ENCODE measurements at places on chromosomes 6 and 20.

- no peak for DNase-seq
Measured at GRCh38 chr6:13457577-13457976, 29.8 kb downstream of the GFOD1 start.

- DNase-seq: no peak
Measured at GRCh38 chr6:1872649-1873131, 263.0 kb downstream of the FOXC1 start.

GRCh38 chr6:51502996-51503395 is 584.4 kb downstream of the PKHD1 start:
- DNase-seq: no peak

GRCh38 chr6:47483516-47483852 is 5.9 kb downstream of the CD2AP start:
- no peak for DNase-seq

- no peak for DNase-seq
Measured at GRCh38 chr6:14706378-14706929, 539.4 kb upstream of the JARID2 start.

- DNase-seq: peak; percentile 66
Measured at GRCh38 chr20:62925420-62926228, 681 bp downstream of the DIDO1 start.

- DNase-seq: no peak
Measured at GRCh38 chr6:119890470-119890869, 540.9 kb upstream of the MAN1A1 start.

- DNase-seq: no peak
Measured at GRCh38 chr6:134132494-134133141, 80.2 kb upstream of the SLC2A12 start.

- no peak for DNase-seq
Measured at GRCh38 chr20:46894971-46895905, 595 bp downstream of the EYA2 start.

DNA sequence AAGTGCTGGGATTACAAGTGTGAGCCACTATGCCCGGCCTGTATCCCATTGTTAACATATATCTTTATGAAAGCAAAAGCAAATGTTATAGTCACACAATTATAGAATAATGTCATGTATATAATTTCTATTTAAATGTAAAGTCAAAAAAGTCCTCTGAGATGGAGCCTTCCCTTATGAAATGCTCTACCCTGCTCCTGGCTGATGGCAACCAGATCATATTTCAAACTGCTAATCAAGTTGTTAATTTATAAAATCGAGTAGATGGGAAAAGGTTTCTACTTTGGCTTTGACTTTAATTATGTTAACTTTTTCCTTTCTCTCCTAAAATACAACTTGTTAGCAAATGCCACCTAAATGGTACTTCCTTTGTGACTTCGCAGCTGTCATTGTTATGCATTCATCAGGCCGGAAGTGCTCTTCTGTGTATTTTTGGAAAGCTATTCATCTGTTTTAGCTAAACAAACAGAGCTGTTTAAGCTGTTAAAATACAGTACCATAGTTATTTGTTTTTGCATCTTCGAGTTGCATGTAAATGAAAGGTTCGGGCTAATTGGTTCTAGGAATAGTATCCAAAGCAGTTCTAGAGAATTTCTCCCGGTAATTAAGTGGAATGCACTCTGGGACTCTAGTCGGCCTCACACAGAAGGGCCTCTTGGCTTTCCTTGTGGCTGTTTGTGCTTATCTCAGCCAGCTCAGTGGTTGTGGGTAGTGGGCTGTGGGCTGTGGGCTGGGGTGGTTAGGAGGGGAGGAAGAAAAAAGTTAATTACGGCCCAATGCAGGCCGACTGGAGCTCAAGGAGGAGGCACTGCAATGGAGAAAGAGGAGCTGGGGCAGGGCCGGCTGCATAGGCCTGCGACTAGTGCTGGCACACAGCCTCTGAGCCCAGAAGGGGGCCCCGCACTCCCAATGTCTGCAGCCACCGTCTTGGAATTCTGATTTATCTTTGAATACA is 34.8 kb downstream of the SLC35D3 start:
- DNase-seq: no peak

DNA sequence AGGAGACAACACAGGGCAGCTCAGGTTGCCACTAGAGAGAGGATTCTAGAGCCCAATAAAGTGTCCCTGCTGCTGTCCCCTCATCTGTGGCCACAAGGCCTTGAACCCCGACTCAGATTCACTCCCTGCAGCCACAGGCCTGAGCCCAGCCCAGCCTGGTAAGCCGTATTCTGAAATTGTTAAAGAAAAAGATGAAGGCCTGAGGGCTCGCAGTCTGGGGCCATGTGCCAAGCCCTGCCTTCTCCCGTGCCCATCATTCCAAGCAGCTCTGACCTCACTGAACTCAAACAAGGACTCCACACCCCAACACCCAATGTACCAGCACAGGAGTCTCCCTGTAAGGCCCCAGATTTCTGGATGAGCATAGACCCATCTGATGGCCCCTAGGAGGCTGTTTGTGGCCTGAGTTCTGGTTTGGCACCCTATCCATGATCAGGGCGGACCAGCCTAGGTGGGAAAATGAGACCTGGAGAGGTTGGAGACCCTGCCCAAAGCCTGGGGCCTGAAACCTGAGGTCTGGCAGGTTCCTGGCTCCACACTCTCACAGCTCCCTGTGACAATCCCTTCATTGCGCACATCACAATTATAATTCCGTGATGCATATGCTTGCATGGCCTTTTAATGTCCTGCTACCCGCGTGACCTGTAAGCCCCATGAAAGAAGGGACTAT is 62.0 kb upstream of the TOP1 start:
- no peak for DNase-seq

DNA sequence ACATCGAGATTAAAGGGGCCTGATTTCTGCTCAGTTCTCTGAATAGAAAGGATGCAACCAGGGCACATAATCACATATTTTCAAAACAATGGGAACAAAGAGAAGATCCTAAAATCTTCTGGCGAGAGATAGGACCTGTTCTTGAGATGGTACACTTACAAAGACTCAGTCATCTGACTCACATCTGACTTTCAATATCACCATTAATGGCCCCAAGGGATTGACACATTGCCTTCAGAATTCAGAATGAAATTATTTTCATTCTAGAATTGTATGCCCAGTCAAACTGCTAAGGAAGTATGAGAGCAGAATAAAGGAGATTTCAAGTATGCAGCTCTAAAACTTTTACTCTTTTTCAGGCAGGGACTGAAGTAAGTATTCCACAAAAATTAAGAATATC is 240.7 kb upstream of the POU3F2 start:
- DNase-seq: no peak

- no peak for DNase-seq
Measured at GRCh38 chr6:52136934-52137467, 49.2 kb upstream of the IL17A start.

DNA sequence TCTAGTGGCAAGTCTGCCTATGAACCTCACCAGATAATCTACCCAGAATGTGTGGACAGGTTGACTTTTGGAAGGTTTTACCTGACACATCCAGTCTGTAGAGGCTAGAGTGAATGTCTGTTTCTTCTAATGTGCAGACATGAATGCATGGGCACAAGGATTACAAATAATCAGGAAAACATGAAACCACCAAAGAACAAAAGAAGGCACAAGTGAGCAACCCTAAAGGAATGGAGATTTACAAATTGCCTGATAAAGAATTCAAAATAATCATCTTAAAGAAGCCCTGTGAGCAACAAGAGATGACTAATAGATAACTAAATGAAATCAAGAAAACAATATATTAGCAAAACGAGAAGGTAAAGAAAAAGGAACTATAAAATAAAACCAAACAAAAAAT is 876.1 kb upstream of the ADGRB3 start:
- no peak for DNase-seq

GRCh38 chr6:137870744-137871247 is 3.7 kb downstream of the TNFAIP3 start:
- DNase-seq: peak; percentile 52

GRCh38 chr6:141337191-141337590 is 795.5 kb upstream of the GJE1 start:
- no peak for DNase-seq

GRCh38 chr20:47735412-47736400 is 49.6 kb downstream of the SULF2 start:
- no peak for DNase-seq

DNA sequence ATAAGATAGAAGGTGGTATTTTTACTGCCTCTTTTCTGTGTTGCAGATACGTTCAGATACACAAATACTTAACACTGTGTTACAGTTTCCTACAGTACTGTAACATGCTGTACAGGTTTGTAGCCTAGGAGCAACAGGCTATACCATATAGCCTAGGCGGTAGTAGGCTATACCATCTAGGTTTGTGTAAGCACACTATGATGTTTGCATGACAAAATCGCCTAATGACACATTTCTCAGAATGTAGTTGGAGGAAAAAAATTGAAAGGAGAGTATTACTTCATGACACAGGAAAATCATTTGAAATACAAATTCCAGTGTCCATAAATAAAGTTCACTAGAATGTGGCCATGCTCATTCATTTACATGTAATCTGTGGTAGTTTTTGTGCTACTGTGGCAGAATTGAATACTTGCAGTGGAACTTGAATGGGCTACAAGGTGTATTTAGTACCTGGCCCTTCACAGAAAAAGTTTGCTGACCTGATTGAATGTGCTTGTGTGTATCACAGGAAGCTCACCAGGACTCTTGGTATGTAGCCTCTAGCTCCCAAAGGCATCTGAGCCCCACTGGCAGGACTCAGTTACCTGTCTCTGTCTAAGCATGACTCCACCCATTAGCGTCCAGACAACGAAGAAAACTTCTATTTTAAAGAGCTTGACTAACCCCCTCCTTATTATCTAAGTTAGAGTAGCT is 18.8 kb downstream of the TOP1 start:
- no peak for DNase-seq

- no peak for DNase-seq
Measured at GRCh38 chr20:21699216-21699508, 6.3 kb upstream of the PAX1 start.

GRCh38 chr20:47343007-47343472 is 13.5 kb downstream of the ZMYND8 start:
- no peak for DNase-seq

DNA sequence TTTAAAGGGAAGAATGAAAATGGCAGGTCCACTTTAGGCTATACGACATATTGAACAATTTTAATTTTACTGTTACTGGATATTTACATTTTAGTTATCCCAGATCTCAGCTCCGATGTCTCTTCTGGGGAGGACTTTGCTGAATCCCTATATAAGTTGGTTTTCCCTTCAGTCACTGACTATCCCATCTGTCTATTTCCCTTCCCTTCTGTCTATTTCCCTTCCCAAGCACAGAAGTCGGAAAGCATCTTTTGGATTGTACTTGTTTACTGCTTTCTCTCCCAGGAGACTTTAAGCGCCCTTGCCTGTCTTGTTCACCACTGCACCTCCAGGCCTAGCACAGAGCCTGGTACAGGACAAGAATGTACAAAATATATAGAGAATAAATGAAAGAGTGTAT is 165.8 kb upstream of the SALL4 start:
- no peak for DNase-seq

GRCh38 chr6:7763881-7764280 is 38.0 kb downstream of the BMP6 start:
- DNase-seq: no peak

- no peak for DNase-seq
Measured at GRCh38 chr6:159119791-159120190, 49.4 kb upstream of the FNDC1 start.

DNA sequence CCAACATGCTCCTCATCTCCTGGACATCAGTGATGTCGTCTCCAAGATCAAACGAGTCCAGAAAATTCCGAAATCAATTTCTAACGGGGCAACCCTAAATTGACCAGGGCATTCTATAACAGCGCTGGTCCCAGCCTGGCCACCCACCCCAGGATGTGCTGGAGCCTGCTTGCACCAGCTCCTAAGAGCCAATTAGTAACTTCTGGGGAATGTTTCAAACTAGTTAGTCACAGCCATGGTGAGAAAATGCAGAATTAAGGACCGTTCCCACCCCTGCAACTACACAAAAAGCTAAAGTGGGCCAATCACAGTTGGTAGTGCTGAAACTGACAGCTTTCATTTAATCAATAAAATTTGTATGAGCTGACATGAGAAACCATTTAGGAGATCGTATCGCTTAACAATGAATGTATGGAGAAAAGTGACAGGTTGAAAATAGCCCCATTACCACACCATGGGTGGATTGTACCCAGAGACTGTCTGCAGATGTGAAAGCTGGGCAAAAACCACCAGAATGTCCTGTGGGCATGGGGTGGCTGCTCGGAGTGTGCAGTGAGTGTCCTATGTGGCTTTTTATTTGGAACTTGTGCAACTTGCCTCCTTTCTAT is 165.7 kb upstream of the AFDN start:
- DNase-seq: no peak

DNA sequence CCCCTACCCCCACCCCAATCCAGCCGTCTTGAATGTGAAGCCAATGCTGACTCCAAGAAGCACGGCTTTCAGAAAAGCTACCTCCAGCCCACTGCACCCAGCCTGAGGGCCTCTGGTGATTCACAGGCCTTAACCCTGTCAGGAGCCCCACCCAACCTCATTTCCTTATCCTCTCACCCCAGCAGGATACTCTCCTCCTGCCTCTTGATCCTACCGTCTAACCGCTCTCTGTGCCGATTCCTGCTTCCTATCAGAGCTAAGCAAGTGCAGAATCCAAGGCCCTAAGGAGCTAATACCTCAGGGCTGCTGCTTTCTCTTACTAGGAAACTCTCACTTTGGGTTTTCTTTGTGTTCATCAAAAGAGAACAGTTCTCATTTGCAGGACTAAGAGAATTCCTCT is 47.2 kb downstream of the TRERF1 start:
- DNase-seq: no peak

GRCh38 chr20:48618052-48618451 is 209.7 kb downstream of the PREX1 start:
- DNase-seq: no peak

- DNase-seq: no peak
Measured at GRCh38 chr20:16351415-16351814, 221.8 kb downstream of the KIF16B start.

- DNase-seq: peak; percentile 41
Measured at GRCh38 chr20:37941332-37941731, 38.4 kb downstream of the VSTM2L start.

GRCh38 chr6:71277926-71278600 is 10.5 kb upstream of the OGFRL1 start:
- DNase-seq: no peak

- no peak for DNase-seq
Measured at GRCh38 chr6:72560721-72561593, 60.9 kb upstream of the KCNQ5 start.

DNA sequence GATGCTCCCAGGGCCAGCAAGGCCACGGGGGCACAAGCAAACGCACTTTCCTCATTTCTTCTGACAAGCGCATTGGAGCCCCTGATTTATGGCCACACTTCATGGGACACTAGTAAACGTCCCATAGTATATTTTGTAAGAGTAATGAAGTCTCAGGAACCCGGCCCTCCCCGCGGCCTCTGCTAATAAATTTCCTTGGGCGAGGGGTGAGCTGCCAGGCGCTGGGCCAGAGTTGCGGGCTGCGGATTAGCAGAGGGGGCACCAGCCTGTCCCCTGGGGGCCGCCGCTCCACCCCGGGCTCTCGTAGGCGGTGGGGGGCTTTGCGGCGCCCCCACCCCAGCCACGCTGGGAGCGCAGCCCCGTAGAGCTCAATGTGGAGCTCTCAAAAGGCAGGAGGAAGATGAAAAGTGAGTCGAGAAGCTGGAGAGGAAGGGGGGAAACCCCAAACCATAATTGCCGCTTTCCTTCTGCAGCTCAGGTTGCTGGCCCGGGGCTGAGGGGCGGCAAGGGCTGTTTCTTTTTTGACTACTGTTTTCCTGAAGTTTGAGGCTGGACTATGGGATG is 173.6 kb downstream of the CDC5L start:
- peak; percentile 56 for DNase-seq

- peak; percentile 48 for DNase-seq
Measured at GRCh38 chr6:130020073-130020906, 1.9 kb downstream of the L3MBTL3 start.

Data from GM13976 (cell line).